HepG2 (cell line): ENCODE measurements at places on chromosomes 7 and 10. TPM values are rescaled to one million over a fixed set of nuclear protein-coding genes. Genes with fewer than 3 reads are reported as not detected.

SYT15 gene
- 0.24 and 0.38 TPM in 2 replicates for total RNA-seq

TM9SF3 gene
- 86.8 and 120 TPM in 2 replicates for total RNA-seq

IDE gene
- total RNA-seq: 52.1 and 94.3 TPM in 2 replicates

NUTM2D gene
- total RNA-seq: 3.0 and 3.3 TPM in 2 replicates

MMRN2 gene
- total RNA-seq: 0.04 TPM in 1 of 2 replicates, not detected in the other

TIMM23B gene
- 9.6 and 13.0 TPM in 2 replicates for total RNA-seq

PYROXD2 gene
- total RNA-seq: 1.8 and 2.0 TPM in 2 replicates

FAM24B gene
- total RNA-seq: 2.5 and 3.0 TPM in 2 replicates

C7orf57 gene
- not detected in 2 replicates for total RNA-seq

FBXO24 gene
- total RNA-seq: 0.13 and 0.20 TPM in 2 replicates

ZNF365 gene
- not detected in 2 replicates for total RNA-seq

CYP26C1 gene
- total RNA-seq: 0.02 TPM in 1 of 2 replicates, not detected in the other

- DNase-seq: no peak
Measured at GRCh38 chr7:157560710-157561522, 224.1 kb downstream of the DNAJB6 start.

- DNase-seq: no peak
Measured at GRCh38 chr7:141590071-141590470, 38.9 kb downstream of the AGK start.

DNA sequence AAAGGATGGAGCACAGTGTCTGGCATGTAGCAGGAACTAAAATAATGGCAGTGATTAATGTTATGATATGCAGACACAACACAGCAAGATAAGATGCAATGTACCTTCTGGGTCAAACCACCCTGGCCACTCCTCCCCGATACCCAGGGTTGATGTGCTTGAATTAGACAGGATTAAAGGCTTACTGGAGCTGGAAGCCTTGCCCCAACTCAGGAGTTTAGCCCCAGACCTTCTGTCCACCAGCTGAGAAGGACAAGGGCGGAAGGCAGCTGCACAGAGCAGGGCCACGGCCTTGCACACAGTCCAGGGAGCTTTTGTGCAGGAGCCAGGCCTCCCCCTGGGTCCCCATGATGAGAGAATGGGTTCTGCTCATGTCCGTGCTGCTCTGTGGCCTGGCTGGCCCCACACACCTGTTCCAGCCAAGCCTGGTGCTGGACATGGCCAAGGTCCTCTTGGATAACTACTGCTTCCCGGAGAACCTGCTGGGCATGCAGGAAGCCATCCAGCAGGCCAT is at the start of gene RBP3:
Gene RBP3 (plus strand): TSS at position 226 of the 514 bp plus-strand sequence. CDS start 122 bp downstream, at position 348.
- DNase-seq: no peak

GRCh38 chr7:69787736-69788431 is 189.6 kb downstream of the AUTS2 start:
- no peak for DNase-seq

- no peak for DNase-seq
Measured at GRCh38 chr7:111240371-111240770, 149.4 kb downstream of the LRRN3 start.

- DNase-seq: no peak
Measured at GRCh38 chr7:98877692-98878364, 504 bp upstream of the TRRAP start.

DNA sequence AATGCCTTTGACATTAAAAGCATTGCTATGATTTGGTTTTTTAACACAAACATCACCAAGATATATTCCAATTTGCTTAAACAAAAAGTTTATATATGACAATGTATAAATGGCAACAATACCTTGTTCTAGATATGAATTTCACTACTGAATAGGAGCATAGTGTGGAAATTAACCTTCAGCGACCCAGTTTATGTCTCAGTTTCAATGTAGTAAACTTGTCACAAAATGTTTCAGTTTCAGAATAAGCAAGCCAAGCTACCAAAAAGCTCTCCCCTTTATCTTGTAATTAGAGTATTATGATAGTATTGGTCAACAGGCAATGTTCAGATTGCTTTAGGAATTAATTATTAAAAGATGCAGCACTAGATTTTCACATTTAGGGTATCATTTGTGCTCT is 99.6 kb upstream of the PCDH15 start:
- no peak for DNase-seq

GRCh38 chr10:120480065-120480600 is 23.1 kb downstream of the PLPP4 start:
- no peak for DNase-seq

DNA sequence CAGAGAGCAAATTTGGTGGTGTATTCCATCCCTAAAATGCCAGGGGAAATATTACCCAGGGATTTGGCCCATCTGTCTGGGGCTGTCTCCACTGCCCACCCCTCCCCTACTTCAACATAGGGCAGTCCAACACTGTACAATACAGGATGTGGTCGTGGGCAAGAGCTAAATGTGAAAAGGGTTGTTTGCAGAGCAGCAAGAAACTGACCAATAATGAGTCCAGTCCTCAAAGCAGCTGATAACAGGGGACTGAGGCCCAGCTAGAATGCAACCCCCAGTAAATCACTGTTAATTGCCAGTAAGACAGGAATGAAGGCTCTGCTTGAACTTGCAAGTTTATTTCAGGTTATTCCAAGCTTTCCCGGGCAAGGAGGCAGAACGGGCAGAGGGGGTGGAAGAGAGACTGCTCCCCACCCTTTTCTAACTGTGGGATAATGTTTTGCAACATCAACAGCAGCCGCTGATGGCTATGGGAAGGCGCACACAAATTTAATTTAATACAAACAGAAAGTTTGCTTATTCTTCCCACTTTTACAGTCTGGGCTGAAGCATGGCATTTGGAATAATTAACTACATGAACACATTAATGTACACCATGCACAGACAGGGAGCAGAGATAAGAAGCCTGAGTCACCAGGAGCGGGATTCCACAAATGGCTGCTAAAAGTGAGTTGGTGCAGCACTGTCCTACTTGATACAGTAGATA is 36.8 kb downstream of the AFAP1L2 start:
- no peak for DNase-seq

DNA sequence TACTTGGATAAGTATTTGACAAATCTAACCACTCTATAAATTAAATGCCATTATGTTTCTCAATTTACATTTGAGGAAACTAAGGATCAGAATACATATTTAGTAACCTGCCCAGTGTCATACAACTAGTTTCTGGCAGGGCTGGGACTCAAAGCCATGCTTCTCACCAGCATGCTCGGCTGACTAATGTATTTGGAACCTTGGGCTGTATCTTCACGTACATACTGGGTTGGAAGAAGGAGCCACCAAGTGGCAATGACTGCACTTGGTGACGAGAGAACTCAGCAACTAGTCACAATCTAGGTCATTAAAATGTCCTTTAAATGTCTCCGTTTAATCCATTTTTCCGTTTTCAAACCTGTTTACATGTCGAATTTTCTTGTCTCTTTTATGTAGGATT is 42.9 kb downstream of the CHRM2 start:
- DNase-seq: no peak

GRCh38 chr7:12620371-12620770 is 49.9 kb downstream of the SCIN start:
- no peak for DNase-seq

- DNase-seq: no peak
Measured at GRCh38 chr10:7011994-7012393, 398.8 kb downstream of the SFMBT2 start.

GRCh38 chr10:125557311-125557710 is 125.7 kb downstream of the TEX36 start:
- no peak for DNase-seq

DNA sequence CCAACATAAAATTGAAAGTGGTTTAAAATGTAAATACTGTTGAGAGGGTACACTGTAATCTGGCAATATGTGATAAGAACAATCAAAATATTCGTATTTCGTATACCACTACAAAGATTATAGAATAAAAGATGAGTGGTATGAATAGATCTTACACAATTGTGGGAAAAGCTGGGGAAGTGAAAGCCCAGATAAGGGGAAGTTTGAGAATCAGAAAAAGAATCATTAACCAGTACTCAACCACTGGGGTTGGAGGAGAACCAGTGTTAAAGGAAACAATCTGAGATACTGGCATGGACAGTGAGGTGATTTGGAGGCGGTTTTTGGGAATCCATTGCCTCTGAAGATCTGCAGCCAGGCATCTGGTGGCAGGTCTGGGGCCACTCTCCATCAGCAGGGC is 59.7 kb upstream of the CDK14 start:
- DNase-seq: no peak

DNA sequence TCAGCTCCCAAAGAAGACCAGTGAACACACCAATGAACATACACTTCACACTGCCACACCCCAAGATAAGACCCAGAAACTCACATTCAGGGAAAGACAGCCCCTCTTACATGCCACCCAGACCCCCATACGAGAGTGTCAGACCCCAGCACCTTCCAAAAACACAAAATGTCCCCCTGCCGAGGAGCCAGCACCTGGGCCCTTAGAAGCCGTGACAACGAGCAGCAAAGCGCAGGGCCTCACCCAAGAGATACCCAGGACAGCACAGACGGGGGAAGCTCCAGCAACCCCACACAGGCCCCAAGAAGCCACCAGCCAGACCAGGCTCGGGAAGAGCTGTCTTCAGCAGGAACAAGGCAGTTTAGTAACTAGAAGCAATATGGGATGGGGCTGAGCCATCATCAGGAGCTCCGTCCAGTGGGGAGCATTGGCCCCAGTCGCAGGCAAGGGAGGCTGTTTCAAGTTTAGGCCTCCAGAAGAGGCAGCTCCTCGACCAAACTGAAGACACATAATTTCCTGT is 243.6 kb downstream of the PTPRN2 start:
- DNase-seq: no peak

DNA sequence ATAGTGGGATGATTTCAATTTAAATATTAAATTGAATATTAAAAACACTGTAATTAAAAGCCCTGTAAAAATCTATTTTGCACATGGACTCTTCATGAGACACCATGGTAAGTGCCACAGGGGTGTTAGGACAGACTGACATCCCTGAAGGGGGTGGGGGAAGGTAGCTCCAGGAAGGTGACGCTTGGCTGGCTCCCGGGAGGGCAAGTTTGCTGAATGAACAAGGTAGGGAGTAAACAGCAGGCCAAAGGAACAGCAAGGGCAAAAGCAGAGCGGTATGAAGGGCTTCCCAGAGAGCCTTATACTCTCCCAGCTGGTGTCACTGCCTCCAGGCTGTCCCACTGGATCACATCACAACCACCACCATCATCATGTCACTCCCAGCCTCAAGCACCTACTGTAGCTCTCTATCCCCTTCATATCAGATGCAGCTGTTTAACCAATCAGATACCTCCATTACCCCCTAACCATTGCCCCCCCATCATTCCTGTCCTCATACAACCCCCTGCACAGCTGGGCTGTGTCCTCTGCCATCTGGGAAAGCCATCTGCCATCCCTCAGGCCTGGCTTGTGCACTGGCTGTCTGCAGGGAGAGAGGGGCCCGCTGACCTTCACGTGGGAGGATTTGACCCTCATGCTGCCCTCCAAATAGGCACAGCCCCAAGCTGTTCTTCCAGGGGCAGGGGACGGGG is 19.5 kb downstream of the HSPA12A start:
- no peak for DNase-seq

- DNase-seq: no peak
Measured at GRCh38 chr10:133217800-133218589, 12.0 kb upstream of the UTF1 start.

DNA sequence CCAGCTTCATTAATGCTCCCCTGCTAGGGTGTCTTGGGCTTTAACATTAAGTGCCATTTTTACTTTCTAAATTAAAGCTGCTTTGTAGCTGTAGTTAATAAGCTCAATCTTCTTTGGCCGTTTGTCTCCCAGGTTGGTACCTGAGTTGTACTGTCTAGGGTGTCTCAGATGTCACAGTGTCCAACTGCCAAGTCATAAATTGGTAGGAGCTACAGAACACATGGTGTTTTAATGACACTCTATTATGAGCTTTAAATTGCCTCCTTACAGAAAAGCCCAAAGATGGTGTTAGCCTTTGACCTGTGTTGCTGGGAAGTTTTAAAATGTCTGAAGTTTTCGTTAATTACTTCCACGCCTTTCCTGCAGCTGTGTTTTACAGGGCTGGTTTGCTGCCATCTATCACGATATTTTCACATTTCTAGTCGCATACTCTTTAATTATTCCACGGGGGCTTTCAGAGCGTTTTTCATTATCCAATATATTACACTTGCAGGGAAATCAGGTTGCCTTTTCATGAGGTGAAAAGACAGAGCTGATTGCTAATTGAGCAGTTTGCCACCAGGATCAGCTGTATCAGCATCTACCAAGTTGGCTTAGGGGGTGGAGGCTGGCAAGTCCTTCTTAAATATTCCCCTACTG is 247.8 kb upstream of the PLPP4 start:
- DNase-seq: no peak

- no peak for DNase-seq
Measured at GRCh38 chr7:29809533-29810155, 3.3 kb downstream of the WIPF3 start.

DNA sequence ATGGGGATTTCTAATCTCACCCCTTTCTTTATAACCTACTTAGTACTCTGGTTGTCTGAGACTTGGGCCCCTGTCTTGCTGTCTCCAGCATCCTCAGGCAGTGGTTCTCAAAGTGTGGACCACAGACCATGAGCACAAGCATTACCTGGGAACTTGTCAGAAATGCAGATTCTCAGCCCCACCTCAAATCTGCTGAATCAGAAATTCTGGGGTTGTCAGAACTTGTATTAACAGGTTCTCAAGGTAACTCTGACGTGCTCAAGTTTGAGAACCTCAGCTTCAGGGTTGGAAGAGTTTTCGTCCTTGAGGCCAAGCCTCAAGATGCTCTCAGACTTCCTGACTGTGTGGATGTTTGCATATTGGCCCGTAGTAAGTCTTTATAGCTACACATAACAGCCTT is 97.4 kb downstream of the REEP3 start:
- DNase-seq: no peak

DNA sequence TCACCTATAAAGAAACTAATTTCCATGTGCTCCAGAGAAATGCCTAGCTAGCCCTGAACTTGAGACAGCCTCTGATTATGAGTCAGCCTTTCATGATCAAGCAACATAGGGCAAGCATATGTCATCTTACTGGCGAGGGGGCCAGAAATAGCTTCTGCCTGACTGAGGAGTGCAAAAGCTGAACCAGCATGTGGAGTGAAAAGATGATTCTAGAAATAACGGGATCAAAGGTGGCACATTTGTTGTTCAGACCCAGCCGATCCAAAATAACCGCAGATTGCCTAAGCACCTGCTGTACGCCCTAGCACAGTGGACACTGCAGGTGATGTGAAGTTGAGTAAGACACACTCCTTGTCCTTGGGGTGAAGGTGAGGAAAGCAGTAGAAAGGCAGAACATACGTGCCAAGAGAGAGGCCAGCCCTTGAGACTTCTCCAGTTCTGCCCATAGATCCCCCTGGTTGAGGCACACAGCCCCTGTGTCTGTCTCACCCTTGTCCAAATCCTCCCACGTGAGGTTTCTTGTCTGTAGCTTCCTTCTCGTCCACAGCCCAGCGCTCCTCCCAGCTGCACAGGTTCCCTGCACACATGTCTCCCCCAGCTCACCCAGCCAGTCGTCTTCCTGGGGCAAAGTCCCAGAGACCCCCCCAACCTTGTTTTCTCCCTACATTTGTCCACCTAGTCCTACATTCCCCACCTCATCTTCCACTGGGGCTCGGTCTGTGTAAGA is 2.8 kb upstream of the BCL7B start:
- peak; percentile 46 for DNase-seq

GRCh38 chr7:34059136-34059828 is 153.9 kb downstream of the BMPER start:
- no peak for DNase-seq

DNA sequence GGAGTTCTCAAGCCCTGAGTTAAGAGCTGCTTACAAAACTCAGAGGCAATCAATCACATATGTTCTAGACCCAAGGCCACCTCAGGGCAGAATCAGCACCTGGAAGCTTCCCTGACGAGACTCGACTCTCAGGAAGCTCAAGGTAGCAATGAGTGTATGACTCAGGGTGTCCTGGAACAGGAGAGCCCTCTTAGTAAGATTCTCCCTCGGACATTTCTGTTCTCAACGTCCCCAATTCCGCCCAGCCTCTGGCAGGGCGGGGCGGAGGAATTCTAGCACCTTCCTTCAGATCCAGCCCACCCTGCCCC is 39.6 kb upstream of the PROSER2 start:
- no peak for DNase-seq
